ENCODE measurements at places on chromosomes 1 and 21.

GRCh38 chr1:237070519-237070918 is 28.5 kb downstream of the RYR2 start:
- DNase-seq: no peak

DNA sequence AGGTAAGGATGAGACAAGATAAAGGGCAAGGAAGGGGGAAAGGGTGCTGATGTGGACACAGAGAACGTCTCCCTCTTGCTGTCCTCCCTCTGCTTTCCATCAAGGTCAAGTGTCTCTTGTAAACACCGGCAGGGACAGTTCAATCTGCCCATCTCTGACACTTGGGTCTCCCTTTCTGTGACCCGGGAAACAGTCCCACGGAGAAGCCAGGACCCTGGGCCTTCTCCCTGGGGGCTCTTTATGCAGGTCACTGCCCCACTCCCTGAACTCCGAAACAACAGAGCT is 254.3 kb downstream of the LTN1 start:
- DNase-seq: no peak

- peak; percentile 92 for DNase-seq
Observed at GRCh38 chr21:16535102-16535422, 805.3 kb downstream of the USP25 start.

DNA sequence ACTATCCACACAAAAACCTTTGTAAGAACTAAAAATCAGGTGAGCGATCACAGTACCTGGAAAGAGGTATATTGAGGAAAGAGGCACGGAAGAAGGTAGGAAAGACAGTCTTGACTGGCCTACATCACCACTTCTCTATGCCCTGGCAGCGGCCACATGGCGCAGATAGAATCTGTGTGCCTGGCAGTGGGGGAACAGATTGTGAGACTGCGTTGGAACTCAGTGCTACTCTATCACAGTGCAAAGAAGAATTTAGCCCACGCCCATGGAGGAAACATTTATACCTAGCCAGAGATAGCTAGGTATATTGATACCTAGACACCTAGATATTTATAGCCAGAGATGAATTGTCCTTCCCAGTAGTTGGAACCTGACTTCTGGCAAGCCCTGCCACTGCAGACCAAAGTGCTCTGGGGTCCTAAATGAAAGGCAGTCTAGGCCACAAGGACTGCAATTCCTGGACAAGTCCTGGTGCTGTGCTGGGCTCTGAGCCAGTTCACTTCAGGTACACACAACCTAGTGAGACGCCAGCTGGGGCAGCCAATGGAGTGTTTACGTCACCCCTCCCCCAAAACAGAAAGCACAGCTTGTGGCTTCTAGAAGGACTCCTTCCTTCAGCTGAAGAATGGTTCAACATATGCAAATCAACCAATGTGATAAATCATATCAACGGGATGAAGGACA is 51.9 kb downstream of the DHX9 start:
- DNase-seq: no peak

DNA sequence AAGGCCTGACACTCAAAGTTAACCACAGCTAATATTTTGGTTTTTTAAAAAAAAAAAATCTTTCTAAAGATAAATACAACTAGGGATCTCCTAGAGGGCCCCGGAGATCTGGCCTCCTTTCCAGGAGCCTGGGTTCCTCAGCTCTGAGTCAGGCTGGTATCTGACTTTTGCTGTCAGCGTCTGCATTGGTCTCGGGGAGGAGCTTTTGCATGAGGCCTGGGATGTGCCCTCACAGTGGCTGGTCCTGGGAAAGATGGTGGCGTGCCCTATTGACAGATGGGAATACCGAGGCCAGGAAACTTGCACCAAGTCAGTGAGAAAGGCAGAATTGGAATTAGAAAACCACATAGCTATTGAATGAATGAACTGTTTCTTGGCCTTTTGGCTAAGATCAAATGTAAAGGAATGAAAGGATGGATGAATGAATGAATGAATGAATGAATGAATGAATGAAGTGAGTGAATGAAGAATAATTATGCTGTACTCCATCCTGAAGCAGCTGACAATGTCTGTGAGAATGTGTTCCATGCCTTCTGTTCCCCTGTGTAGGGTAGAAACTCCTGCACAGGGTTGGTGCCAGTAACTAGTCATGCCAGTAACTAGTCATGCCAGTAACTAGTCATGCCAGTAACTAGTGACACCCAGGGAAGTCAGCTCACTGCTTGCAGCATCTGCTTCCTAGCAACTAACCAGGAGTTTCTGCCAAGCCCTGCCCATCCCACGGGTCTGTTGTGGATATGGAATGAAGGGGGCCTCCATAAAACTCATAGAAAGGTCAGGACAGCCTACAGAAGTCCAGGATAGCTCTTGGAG is 242.5 kb upstream of the VAMP3 start:
- DNase-seq: no peak

- DNase-seq: peak; percentile 74
Observed at GRCh38 chr1:53739109-53739681, at the start of gene GLIS1. GLIS1 (minus strand) TSS chr1:53739164; CDS start chr1:53738064, 1,100 bp downstream.

DNA sequence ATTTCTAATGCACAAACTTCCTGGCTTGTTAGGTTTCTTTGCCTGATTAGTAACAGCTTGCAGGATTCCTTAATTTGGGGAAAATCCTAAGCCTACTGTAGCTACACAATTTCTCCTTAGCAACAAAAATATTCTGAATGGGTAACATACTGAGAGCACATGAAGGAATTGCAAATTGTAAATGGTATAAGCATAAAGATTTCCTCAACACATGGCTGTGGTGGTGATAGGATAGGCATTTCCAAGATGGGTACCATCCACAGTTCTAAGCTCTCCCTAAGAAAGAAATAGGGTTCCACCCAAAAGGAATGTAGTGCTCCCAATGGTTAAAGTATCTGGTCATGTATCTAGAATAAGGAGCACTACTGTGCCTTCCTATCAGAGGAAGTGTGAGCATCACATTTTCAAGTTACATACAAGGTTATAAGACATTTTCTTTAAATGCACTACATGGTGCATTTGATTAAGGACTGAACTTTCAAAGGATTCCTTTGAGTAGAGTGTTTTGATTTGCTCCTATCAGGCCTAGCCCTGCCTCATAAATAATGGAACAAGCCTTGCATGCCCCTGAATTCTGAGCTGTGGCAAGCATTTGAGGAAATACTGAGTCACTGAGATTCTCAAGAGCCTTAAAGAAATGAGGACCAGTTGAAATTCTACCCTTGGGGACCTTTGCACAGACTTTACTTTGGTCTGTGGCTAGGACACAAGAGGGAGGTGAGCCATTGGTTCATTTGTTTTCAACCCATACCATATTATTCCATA is 286.4 kb downstream of the PTBP2 start:
- DNase-seq: no peak

GRCh38 chr1:214414691-214415090 is 133.7 kb downstream of the SMYD2 start:
- no peak for DNase-seq

GRCh38 chr1:245837718-245838117 is 669.4 kb downstream of the SMYD3 start:
- no peak for DNase-seq

DNA sequence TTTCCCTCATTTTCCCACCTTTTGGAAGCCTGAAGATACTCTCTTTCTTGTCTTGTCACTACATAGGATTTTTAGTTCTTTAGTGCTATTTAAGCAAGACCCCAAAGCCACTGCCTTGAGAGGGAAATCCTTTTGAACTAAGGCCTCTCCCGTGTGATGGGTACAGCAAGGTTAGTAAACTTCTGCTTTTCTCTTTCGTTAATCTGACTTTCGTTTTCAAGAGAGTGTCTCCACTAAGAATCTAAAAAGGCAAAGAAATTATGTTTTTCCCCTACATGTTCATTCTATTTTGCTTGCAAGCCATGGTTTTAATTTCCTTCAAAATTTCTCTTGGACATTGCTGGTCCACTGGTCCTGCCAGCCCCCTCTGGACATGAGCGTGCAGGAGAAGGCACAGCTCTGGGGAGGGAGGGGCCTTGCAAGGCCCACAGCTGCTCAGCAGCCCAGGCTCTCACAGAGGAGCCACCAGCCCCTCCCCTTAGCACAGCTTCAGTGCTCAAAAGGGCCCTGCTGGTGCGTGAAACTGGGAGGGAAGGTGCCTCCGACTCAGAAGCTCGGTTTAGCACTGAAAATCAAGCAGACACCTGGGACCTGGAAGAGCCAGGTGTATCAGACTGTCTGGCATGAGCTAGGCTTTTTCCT is 210.9 kb upstream of the GALNT2 start:
- DNase-seq: peak; percentile 80

Measured in Ammon's horn (tissue), 1 donor.